ENCODE measurements at places on chromosomes 1 and 21.

DNA sequence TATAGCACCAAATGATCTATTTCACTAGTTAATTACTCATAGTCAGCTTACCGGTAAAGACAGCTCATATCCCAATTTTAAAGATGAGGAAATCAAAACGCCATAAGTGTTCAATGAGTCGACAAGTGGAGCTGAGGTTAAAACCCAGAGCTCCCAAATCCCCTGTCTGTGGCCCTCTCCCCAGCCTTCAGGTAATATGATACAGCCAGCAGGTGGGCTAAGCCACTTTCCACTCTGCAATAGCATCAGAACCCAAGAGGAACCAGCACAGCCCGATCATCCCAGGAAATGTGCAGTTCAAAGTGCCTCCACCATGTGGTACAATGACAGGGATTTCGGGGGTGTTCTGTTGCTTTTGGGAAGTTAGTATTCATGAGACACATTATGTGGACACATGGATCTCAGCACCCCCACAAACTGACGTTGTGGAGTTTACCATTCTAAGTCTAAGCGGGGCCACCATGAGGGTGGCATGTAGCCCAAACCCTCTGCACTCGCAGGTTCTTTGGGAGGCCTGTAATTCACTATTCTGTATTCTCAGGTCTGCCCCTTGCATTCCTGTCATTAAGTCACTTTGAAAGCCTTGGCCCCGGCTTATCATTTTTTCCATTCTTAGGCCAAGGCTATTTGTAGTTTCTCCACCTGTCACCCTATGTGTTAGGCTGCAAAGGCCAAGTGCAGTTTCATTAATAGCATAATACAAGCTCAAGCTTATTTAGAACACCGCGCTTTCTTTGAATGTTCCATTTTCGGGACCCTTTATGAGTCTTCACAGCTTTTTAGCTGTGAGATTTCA lies 26.3 kb upstream of the ACTN2 start:
- DNase-seq: no peak

- DNase-seq: no peak
Observed at GRCh38 chr1:84390226-84390625, 8.1 kb upstream of the DNASE2B start.

GRCh38 chr1:71785000-71785399 lies 497.3 kb downstream of the NEGR1 start:
- no peak for DNase-seq

- DNase-seq: no peak
Observed at GRCh38 chr1:6006882-6007281, 14.7 kb upstream of the NPHP4 start.

DNA sequence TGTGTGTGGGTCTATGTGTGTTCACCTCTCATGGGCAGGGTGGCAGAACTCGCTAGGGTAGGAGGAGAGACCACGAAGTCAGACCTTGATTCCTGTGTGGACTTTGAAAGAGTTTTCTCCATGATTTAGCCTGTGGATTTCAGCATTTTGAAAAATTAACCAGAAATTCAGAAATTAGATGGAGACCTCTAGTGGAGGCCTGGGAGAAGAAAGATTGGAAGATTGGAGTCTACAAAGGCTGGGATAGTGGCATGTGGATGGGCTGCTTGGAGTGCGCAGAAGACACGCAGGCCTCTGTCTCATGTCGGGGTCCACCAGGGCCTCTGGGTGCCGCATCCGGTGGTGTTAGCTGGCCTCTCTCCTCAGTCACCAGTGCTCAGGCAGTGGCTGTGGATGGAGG lies 18.9 kb upstream of the IGSF5 start:
- no peak for DNase-seq

GRCh38 chr1:223114871-223115270 lies 28.2 kb downstream of the TLR5 start:
- DNase-seq: no peak

- DNase-seq: no peak
Observed at GRCh38 chr21:33132054-33132453, 62.1 kb downstream of the OLIG1 start.

DNA sequence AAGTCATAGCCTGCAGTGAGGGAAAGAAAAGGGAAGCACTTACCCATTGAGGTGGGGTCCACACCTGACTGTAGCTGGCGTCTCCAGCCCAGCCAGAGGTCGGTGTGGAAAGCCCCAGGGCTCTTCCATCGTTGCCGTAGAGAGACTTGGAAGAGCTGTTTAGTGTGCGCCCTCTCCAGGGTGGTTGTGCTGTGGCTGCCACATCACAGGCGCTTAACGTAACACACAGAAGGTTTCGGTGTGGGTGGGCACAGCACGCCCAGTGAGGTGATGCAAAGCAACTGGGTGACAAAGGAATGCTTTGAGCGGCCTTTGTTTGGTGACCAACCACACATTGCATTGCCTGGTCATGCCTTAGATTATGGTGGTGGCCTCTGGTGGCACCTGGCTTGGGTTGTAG lies 36.8 kb upstream of the KIF1B start:
- DNase-seq: no peak

- DNase-seq: no peak
Observed at GRCh38 chr1:19395678-19396192, 83.6 kb downstream of the SLC66A1 start.

DNA sequence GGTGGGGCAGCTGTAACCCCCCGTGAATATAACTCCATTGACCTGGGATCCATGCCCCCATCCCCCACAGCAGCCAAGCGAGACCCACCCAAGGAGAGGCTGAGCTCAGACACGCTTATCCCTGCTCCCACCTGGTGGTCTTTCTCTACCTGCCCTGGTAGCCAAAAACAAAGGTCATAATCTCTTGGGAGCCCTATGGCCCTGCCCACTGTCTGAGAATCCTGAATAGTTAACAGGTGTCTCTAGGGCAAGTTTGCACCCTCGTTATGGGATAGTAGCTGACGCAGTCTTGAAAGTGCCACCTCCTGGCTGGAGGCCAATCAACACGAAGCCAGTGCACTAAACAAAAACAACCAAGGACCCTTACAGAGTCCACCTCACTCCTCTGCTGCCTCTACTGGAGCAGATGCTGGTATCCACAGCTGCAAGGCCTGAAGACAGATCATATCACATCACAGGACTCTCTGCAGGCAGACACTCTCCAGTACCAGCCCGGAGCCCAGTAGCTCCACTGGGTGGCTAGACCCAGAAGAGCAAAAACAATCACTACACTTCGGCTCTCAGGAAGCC lies 134.3 kb upstream of the C1orf174 start:
- no peak for DNase-seq

- no peak for DNase-seq
Observed at GRCh38 chr1:235129774-235130570, 1.3 kb upstream of the TOMM20 start.

- DNase-seq: no peak
Observed at GRCh38 chr1:101371259-101371658, 134.4 kb downstream of the S1PR1 start.

- no peak for DNase-seq
Observed at GRCh38 chr1:196873385-196873784, 14.5 kb upstream of the CFHR4 start.

- DNase-seq: no peak
Observed at GRCh38 chr1:183391863-183392262, 26.3 kb downstream of the NMNAT2 start.
